ENCODE measurements at places on chromosomes 5 and 9. TPM values are rescaled to one million over a fixed set of nuclear protein-coding genes. Genes with fewer than 3 reads are reported as not detected.
A peak's percentile ranks its signal among the peaks of the same experiment; 100 is the strongest.

Gene MYORG
- total RNA-seq = 21.4 TPM

DNA sequence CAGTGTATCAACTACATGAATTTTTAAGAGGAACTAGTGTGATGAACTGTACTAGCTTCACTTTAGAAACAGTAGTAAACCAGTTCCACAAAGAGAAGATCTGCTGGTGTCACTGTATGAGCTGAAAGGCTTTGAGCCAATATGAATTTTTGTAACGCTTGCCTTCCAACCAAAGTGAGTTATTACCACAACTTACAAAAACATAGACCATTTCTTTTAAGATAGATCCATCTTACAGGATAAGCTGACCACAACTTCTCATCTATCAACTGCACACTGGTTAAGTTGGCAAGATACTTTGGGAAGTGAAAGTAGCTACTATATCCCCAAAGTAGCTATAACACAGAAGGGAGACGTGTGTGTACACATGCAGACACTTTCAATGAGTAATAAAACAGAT lies 849.6 kb upstream of the DMAC1 start:
- DNase-seq = no peak
- no peak overlapping the region for H3K4me3 ChIP-seq
- no peaks in the 10 kb centered on the region for H3K27me3 ChIP-seq
- H3K27ac ChIP-seq = no peak overlapping the region

DNA sequence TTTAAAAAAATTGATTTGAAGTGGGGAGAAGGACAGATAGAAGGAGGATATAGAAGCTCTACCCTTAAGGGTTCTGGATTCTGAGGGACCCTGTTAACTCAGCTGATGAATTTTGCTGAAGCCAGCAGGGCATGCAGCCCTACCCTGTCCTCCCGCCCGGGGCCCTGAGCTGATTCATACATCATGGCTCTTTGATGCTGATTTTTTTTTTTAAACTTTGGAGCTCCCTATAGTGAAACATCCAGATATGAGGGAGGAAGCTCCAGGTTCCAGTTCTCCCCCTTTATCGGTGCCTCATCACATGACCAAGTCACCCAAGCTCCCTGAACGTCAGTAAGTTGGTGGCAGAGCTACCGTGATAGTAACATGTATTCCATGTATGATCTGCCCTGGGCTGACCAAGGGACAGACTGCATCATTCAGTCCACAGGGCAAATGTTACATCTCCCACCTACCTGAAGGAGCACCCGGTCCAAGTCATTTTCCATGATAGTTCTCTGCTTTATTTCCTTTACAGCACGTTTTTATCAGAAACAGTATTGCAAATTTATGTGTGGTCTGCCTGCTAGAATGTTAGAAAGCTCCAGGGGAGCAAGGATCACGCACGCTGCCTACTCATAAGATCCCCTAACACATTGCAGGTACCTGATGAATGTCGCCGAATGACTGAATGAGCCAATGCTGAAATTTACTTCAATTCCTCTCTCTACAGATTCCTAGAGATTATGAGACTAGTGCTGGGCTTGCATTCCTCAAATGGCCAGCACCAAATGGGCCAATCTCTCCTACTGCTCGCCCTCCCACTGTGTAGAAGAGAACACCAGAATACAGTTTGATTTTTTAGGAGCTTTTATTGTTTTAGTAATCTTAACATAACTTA lies 25.9 kb downstream of the SPARC start:
- H3K27me3 ChIP-seq = no peaks in the 10 kb centered on the region
- no peak overlapping the region for H3K4me3 ChIP-seq
- no peak overlapping the region for H3K27ac ChIP-seq
- peaks cover 44% of the 10 kb centered on the region for H3K36me3 ChIP-seq

Gene SLC34A3
- total RNA-seq = not detected

Gene LCP2
- 12.2 TPM for total RNA-seq

- no peaks in the 10 kb centered on the region for H3K27me3 ChIP-seq
- H3K4me1 ChIP-seq = no peaks in the 10 kb centered on the region
- H3K36me3 ChIP-seq = no peaks in the 10 kb centered on the region
- DNase-seq = no peak
- no peak overlapping the region for H3K4me3 ChIP-seq
- no peak overlapping the region for H3K27ac ChIP-seq
These were observed 163.4 kb downstream of the SNX18 start for GRCh38 chr5:54680998-54681397.

- no peaks in the 10 kb centered on the region for H3K4me1 ChIP-seq
- no peak for DNase-seq
- H3K4me3 ChIP-seq = no peak overlapping the region
- no peaks in the 10 kb centered on the region for H3K27me3 ChIP-seq
- H3K27ac ChIP-seq = no peak overlapping the region
These were observed 292.8 kb downstream of the ARHGEF28 start for GRCh38 chr5:73918791-73919221.

Gene C5orf47
- not detected for total RNA-seq

DNA sequence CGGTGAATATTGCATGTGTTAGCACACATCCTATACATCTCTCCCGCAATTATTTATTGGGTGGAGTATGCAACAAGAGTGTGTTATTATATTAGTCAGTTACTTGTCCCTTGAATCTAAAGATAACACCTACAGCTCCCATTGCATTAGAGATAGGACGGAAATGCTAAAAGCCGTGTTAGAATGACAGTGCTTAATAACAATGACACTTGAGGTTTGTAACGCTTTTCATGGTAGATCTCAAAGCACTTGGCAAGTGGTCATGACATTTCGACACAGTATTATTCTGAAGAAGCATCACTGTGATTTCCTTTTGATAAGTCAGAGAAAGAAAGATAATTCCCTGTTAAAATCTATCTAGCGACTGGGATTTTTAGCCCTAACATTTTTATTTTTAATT lies 33.4 kb upstream of the TRIO start:
- no peak overlapping the region for H3K27ac ChIP-seq
- no peak overlapping the region for H3K4me3 ChIP-seq
- H3K36me3 ChIP-seq = no peaks in the 10 kb centered on the region
- no peak for DNase-seq

Gene SPATA31E1
- total RNA-seq = not detected

Gene SLC1A3
- total RNA-seq = 21.8 TPM

DNA sequence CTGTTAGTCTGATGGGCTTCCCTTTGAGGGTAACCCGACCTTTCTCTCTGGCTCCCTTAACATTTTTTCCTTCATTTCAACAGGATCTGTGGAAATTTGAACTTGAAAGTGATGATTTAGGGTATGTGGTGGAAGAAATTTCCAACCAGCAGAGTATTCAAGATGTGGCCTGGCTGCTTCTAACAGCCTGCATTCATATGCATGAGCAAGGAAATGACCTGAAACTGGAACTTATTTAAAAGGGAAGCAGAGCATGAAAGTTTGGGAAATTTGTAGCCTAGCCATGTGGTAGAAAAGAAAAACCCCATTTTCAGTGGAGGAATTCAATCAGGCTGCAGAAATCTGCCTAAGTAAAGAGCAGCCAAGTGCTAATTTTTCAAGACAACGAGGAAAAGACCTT lies 41.7 kb downstream of the UNC13B start:
- no peak for DNase-seq
- H3K36me3 ChIP-seq = no peaks in the 10 kb centered on the region
- no peak overlapping the region for H3K4me3 ChIP-seq
- H3K27me3 ChIP-seq = no peaks in the 10 kb centered on the region
- no peaks in the 10 kb centered on the region for H3K4me1 ChIP-seq

Gene TMEM215
- not detected for total RNA-seq

Gene PCDHB6
- total RNA-seq = 0.71 TPM

- H3K36me3 ChIP-seq = no peaks in the 10 kb centered on the region
- H3K4me1 ChIP-seq = no peaks in the 10 kb centered on the region
- no peaks in the 10 kb centered on the region for H3K27me3 ChIP-seq
- H3K27ac ChIP-seq = no peak overlapping the region
- no peak for DNase-seq
These were observed 89.1 kb downstream of the PSD2 start for GRCh38 chr5:139884734-139885133.

DNA sequence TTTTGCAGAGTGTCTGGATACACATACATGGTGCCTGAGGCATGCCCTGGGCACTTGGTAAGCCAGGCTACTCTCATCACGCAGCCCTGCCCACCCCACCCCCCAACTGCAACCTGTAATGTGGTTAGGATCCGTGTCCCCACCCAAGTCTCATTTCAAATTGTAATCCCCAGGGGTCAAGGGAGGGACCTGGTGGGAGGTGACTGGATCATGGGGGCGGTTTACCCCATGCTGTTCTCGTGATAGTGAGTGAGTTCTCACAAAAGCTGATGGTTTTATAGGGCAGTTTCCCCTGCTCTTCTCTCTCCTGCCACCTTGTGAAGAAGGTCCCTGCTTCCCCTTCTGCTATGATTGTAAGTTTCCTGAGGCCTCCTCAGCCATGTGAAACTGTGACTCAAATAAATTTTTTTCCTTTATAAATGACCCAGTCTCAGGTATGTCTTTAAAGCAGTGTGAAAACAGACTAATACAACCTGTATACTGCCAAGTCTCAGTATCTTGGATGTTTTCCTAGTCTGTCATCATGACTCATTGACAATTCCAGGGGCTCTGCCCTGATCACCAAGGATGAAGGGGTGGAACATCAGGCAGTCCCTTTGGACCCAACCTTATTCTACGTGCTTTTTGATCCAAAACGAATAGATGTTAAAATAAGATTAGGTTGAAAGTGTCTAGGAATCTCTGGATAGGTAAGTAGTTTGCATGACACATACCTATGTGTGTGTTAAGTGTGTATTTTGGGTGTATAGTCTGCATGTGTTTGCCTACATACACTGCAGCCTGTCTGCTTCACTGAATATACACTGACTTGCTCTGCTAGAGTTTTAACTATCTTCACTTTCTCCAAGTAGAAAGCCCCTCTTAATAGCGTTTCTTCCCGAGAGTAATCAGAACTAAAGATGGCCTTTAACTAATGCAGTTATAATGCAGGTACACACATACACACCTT lies 293.8 kb downstream of the SLIT3 start:
- H3K36me3 ChIP-seq = no peaks in the 10 kb centered on the region
- H3K4me1 ChIP-seq = peaks cover 10% of the 10 kb centered on the region
- no peak for DNase-seq
- H3K27ac ChIP-seq = no peak overlapping the region

Gene CCNJL
- 1.8 TPM for total RNA-seq

DNA sequence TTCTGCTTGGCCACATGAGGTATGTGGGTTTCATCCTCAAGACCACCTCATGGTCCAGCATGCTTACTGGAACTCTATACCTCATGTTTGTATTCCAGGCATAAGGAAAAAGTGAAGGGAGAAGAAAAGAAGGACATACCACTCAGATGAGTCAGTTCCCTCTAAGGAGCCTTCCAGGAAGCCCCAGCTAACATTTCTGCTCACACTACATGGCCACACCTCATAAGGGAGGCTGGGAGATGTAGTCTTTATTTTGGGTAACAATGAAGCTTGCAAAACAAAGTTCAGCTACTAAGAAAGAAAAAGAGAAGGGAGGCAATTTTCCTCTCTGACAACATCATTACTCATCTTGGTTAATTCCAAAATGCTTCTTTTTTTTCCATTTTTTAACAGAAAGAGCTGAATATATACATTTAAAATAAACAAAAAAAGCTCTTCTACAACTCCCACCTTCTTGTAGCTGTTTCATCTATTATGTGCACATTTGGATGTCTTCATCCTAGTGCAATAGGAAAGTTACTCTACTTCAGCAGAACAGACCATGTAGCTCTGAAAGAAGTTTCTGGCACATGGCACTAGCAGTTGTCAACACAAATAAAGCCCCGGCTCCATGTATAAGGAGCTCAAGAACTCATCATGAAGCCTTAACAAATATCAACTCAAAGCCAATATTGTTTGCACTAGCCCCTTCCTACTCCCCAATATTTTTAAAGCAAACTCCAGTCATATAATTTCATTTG lies 123.6 kb upstream of the CCDC112 start:
- H3K4me1 ChIP-seq = peaks cover 24% of the 10 kb centered on the region
- H3K27me3 ChIP-seq = no peaks in the 10 kb centered on the region
- DNase-seq = no peak
- no peak overlapping the region for H3K27ac ChIP-seq
- no peaks in the 10 kb centered on the region for H3K36me3 ChIP-seq

DNA sequence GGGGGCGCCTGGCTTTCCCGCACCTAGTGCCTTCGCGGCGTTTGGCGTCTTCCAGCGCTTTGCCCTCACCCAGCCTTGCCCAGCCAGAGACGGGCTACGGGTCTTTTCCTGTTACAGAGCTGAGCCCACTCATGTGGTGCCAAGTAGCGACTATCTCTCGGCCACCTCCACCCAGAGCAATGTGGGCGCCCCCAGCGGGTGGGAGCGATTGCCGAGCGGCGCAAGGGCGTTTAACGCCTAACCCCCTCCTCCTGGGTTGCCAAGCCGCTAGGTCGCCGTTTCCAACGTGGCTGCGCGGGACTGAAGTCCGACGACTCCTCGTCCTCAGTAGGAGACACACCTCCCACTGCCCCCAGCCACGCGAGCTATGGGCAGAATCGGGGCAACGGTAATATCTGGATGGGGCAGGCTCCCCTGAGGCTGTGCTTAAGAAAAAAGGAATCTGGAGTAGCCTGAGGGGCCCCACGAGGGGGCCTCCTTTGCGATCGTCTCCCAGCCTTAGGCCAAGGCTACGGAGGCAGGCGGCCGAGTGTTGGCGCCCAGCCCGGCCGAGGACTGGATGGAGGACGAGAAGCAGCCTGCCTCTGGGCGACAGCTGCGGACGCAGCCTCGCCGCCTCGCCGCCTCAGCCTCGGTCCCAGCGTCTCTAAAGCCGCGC lies 5.8 kb downstream of the TLX3 start:
- H3K4me3 ChIP-seq = peak overlapping the region; percentile 22
- H3K4me1 ChIP-seq = no peaks in the 10 kb centered on the region
- H3K27ac ChIP-seq = no peak overlapping the region
- H3K36me3 ChIP-seq = no peaks in the 10 kb centered on the region

- H3K36me3 ChIP-seq = no peaks in the 10 kb centered on the region
- DNase-seq = no peak
These were observed 111.1 kb upstream of the FBXL7 start for GRCh38 chr5:15388866-15389265.

DNA sequence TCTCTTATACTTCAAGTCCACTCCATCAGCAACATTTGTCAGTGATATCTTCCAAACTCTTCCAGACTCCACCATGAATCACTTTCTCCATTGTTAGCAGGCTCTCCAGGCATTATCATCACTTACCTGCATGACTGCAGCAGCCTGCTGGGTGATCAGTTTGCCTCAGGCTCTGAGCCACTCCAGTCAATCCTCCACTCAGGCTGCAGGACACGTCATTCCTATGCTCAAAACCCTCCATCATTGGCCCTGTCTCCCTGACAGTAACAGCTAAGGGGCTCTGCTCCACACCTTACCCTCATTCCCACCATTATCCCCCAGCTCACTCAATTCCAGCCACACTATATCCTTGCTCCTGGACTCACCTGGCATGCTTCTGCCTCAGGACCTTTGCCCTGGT lies 10.7 kb downstream of the DIRAS2 start:
- H3K27me3 ChIP-seq = no peaks in the 10 kb centered on the region
- H3K27ac ChIP-seq = no peak overlapping the region
- no peaks in the 10 kb centered on the region for H3K36me3 ChIP-seq
- H3K4me1 ChIP-seq = no peaks in the 10 kb centered on the region
- no peak for DNase-seq
